H1 (cell line): ENCODE measurements at places on chromosomes 6 and 20. TPM values are rescaled to one million over a fixed set of nuclear protein-coding genes. Genes with fewer than 3 reads are reported as not detected.

Gene C20orf204
- 0.39 and 0.96 TPM in 2 replicates for polyA plus RNA-seq

Gene SLC17A3
- polyA plus RNA-seq = not detected in 2 replicates

Gene PRICKLE4
- 0.32 and 0.38 TPM in 2 replicates for polyA plus RNA-seq

Gene KCNB1
- 0.47 and 0.67 TPM in 2 replicates for polyA plus RNA-seq

Gene SNPH
- 0.98 and 1.5 TPM in 2 replicates for polyA plus RNA-seq

Gene GPLD1
- 2.9 and 3.7 TPM in 2 replicates for polyA plus RNA-seq

Gene VEGFA
- polyA plus RNA-seq = 58.5 and 78.3 TPM in 2 replicates

Gene ZC2HC1B
- not detected in 2 replicates for polyA plus RNA-seq

Gene RIPPLY2
- 1.3 and 1.5 TPM in 2 replicates for polyA plus RNA-seq

Gene DOK5
- polyA plus RNA-seq = 7.8 and 8.9 TPM in 2 replicates

Gene ZSCAN31
- polyA plus RNA-seq = 1.2 and 1.9 TPM in 2 replicates

Gene CST9
- polyA plus RNA-seq = 0.05 and 0.08 TPM in 2 replicates

Gene FAM229B
- polyA plus RNA-seq = 5.8 and 10.4 TPM in 2 replicates

Gene CYP24A1
- 0.08 TPM in 1 of 2 replicates, not detected in the other for polyA plus RNA-seq

Gene HS3ST5
- polyA plus RNA-seq = 1.2 and 3.7 TPM in 2 replicates

Gene TTLL9
- 0.06 and 0.19 TPM in 2 replicates for polyA plus RNA-seq

Gene BPI
- not detected in 2 replicates for polyA plus RNA-seq

Gene SNHG17
- polyA plus RNA-seq = 59.4 and 74.4 TPM in 2 replicates

Gene BMP2
- polyA plus RNA-seq = 1.8 TPM in 2 replicates

Gene RHAG
- polyA plus RNA-seq = not detected in 2 replicates

Gene HLA-DRA
- 4.2 and 6.2 TPM in 2 replicates for polyA plus RNA-seq

Gene ADGRF4
- 0.02 TPM in 1 of 2 replicates, not detected in the other for polyA plus RNA-seq

Gene GHRH
- not detected in 2 replicates for polyA plus RNA-seq
